ENCODE measurements at places on chromosomes 12 and 14. TPM values are rescaled to one million over a fixed set of nuclear protein-coding genes. Genes with fewer than 3 reads are reported as not detected.

DNA sequence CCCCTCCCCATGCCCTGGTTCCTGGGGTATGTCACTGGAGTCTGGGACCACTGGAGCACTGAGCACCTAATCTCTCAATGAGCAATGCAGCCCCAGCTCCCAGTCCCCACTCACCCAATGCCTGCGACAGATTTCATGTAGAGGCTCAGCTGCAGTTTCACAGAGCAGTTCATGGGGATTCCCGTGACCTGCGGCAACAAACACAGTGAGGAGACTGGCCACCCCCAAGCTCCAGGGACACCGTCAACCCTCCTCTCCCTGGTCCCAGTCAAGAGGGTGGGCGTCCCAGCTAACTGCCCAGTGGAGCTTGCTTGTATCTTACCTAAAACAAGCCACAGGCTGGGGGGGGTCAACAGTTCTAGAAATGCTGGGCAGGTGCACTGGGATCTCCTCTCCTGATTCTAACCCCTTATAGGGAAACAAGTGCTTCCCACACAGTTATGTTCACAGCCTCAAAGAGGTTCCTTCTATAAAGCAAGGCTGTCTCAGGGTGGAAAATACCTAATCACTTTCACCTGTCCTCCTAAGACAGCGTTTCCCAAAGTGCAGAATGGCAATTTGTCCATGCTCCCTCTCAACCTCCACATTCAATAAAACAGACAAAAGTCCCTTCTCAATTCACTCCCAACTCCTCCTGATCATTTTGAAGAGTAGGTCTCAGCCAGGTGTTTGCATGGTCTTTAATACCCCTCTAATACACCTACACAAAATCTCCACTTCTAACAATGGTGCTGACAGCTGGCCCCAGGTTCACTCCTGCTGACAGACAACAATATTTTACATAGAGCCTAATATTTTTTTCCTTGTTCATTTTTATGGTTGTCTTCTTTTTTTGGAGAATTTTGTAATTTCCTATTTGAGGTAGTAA lies 68.3 kb downstream of the SCARB1 start:
- no peak for DNase-seq

The WBP11 gene
- 10.9 TPM for total RNA-seq

DNA sequence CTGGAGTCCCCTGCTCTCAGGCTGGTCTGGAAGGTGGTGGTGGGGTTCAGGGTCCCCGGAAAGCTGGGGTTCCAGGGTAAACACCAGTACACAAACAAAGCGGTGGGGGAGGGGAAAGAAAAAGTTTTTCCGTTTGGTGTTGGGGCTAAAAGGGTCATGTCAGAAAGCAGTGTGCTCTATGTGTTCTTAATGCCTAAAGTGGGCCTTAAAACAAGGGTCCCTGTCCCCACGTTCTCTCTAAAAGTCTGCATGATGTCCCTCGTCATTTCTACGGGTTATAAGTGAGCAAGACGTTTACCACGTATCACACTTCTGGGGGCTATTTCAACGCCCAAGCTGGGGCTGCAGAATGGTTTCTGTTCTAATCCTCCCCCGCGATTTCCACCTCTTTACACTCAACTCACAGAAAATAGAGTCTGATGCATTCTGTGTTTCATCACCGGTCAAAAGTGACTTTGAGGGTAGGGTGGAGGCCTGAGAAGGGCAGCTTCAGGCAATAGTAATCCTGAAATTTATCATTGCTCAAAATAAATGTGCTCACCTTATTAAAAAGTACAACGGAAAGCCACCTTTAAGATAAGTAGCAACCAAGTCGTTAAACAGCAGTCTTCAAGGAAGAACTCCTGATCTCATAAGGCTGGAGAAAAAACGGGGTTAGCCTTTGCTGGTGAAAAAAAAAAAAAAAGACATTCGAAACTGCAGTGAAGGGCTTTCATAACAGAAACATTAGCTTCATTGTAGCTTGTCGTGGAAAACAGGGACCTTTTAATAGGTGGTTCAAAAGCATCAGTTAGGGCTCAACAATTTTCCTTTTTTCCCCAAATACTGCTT lies 63.9 kb upstream of the PTGR2 start:
- DNase-seq: no peak

DNA sequence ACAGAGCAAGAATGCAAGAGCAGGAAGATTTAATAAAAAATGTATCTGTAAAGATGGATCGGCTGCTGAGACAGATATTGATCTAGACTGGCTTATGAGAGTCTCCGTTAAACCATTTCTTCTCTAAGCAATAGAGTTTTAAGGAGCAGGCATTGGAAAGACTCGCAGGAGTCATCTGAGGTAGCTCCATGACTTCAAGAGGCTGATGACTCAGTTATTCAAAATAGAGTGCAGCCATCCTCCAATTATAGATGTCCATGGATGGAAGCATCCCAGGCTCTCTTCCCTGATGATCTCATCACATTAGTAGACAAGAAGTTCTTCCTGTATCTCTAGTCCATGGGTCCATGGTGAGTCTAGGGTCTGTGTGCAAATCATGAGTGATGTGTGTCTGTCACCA lies 638.3 kb upstream of the TMEM132C start:
- no peak for DNase-seq

DNA sequence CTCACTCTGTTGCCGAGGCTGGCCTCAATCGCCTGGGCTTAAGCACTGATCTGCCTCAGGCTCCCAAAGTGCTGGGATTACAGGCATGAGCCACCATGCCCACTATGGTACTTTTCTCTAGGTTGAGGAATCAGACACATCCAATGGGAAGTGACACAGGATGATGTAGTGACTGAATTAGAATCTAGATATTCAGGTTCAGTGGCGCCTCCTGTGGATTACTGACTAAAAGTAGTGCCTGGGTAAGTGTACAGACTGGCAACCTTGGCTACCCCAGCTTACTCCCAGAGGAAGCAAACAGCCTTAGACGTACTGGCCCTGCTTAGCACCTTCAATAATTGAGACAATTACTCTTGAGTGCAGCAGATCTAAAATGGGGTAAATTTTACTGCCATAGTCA lies 22.8 kb downstream of the GALNT8 start:
- DNase-seq: no peak

The TAS2R9 gene
- total RNA-seq: not detected

DNA sequence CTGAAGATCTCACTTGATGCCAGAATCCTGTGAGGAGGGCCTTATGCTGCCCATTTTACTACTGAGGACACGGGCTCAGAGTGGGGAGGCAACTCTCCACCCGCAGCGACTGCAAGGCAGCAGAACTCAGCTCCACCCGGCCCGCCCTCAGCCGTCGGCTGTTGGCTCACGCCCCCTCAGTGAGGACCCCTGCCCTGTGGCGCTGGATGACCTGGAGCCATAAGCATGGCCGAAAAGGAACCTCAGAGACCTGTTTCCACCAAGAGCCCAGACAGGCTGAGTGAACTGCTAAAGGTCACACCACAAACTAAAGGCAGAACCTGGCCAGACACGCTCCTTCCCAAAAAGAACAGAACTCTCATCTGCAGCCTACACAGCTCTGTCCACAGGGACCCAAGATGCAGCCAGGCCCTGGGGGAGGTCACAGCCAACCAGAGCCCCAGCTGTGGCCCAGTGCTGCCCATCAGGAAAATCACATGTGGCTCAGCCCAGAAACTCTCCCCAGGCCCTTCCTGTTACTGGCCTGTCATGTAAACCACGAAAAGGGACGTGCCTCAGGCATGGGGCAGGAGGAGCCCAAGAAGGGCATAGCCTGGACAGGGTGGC lies 32.8 kb downstream of the CCNK start:
- no peak for DNase-seq

DNA sequence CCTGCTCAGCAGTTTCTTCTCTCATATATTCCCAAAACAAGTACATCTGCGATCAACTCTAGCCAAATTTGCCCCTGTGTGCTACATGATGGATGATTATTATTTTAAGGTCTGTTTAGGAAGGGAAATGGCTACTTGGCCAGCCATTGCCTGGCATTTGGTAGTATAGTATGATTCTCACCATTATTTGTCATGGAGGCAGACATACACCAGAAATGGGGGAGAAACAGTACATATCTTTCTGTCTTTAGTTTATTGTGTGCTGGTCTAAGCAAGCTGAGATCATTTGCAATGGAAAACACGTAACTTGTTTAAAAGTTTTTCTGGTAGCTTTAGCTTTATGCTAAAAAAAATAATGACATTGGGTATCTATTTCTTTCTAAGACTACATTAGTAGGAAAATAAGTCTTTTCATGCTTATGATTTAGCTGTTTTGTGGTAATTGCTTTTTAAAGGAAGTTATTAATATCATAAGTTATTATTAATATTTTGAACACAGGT lies 45.5 kb downstream of the EID3 start:
- DNase-seq: no peak

The HSPB8 gene
- 0.56 TPM for total RNA-seq

GRCh38 chr12:122471324-122472226 lies 29.2 kb downstream of the ZCCHC8 start:
- DNase-seq: no peak

- peak; percentile 70 for DNase-seq
These were observed at the start of gene PLEKHG3 for GRCh38 chr14:64704143-64704742. Gene PLEKHG3 (plus strand): TSS chr14:64704424. CDS start chr14:64727632, 23,208 bp downstream.

The MIP gene
- 0.50 TPM for total RNA-seq

The OTOGL gene
- total RNA-seq: 0.08 TPM

- no peak for DNase-seq
These were observed 21.1 kb downstream of the TMEM117 start for GRCh38 chr12:43856972-43857371.

GRCh38 chr12:101620762-101621133 lies 26.0 kb downstream of the MYBPC1 start:
- no peak for DNase-seq

The NFKBIA gene
- 46.9 TPM for total RNA-seq

The PRPF39 gene
- total RNA-seq: 25.1 TPM

GRCh38 chr14:75981426-75982265 lies at the start of gene TGFB3:
Gene TGFB3 (minus strand): TSS chr14:75981995. CDS start chr14:75980893, 1,102 bp downstream.
- peak; percentile 66 for DNase-seq

The LTB4R2 gene
- 2.5 TPM for total RNA-seq

All from liver (tissue), 10 donors.